ENCODE measurements at places on chromosomes 12 and 14.

- DNase-seq: no peak
These were observed 671.2 kb downstream of the LRFN5 start for GRCh38 chr14:42277840-42278239.

DNA sequence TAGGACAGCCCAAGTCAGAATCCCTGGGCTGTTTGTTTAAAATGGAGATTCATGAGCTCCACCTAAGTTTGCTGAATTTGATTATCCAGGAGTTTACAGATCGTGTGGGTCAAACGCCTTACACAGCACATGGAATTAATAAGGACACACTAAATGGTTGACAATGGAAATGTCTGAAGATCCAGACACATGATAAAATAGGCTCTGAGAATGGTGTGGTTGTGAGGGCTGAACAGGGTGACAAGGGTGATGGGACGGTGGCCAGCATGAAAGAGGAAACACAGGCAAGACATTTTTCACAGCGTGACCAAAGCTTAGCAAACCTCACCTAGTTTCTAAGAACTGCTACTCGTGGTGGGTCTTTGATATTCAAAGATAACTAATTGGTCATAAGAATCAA, 12.5 kb downstream of the VWF start:
- DNase-seq: no peak

DNA sequence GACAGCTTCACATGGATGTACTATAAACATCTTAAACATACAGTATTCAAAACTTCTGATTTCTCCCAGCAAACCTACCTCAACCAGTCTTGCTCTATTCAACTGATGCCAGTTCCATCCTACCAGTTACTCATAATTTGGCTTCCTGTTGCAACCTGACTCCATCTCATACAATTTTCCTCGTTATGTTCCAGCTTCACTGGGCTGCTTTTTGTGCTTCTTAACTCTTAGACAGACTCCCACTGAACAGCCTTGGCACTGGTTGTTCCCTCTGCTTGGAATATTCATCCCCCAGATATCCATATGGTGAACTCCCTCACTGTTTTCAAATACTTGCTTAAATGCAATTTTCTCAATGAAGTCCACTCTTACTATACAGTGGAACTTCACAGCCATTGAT, 249.2 kb downstream of the AEBP2 start:
- no peak for DNase-seq

DNA sequence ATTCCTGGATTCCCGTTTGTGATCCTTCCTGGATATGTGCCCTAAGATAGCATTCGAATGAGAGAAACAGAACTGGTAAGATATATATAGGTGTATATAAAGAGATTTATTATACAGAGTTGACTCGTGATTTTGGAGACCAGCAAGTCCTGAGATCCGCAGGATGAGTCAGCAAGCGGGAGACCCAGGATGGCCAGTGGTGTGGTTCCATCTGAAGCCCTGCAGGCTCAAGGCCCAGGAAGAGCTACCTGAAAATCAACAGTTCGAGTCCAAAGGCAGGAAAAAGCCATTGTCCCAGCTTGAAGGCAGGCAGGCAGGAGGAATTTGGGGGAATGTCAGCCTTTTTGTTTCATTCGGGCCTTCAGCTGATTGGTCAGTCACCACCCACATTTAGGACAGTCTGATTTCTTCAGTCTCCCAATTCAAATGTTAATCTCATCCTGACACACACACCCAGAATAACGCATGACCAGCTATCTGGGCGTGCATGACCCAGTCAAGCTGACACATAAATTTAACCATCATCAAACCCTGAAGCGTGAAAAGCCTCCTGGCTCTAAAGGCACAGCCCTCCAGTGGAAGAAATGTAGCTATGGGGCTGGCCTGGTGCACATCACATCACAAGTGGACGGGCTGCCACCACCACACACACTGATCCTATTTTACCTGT, 44.3 kb downstream of the TUNAR start:
- DNase-seq: no peak

GRCh38 chr12:82565966-82566365, 120.7 kb upstream of the TMTC2 start:
- DNase-seq: no peak

- no peak for DNase-seq
These were observed 34.2 kb downstream of the BICD1 start for GRCh38 chr12:32140877-32141276.

DNA sequence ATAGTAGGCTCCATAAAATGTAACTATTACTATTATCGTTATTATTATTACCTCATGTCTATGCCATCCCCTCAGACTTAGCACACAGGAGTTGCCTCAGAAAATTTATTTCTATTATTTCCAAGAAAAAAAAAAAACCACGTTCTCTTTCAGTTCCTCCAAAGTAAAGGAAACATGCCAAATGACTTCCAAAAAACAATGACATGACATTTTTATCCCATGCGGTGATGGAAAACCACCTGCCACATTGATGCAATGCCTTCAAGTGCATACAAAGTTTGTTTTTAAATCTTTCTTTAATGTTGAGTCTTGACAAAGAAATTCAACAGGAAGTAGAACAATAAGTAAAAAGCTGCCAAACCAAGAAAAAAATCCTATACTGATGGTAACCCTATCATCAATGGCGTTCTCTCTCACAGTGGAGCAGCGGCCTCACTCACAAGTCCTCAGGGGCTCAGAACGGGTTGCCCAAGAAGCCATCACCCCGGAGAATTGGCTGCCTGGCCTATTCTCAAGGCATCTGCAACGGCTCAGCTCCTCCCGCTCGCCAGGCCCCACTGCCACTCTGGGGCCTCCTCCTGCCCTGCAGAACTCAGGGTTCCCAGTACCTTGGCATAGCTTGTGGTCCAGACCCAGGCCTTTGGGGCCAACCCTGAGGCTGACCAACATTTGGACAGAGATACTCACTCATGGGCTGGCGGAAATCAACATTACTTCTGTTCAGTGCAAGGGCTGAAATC, 51.9 kb downstream of the SERPINA3 start:
- no peak for DNase-seq

GRCh38 chr12:114096461-114096860, 130.3 kb upstream of the RBM19 start:
- DNase-seq: no peak

- no peak for DNase-seq
These were observed 2.5 kb downstream of the SSPN start for GRCh38 chr12:26197832-26198231.

GRCh38 chr14:37203423-37203822, 5.7 kb downstream of the MIPOL1 start:
- no peak for DNase-seq

DNA sequence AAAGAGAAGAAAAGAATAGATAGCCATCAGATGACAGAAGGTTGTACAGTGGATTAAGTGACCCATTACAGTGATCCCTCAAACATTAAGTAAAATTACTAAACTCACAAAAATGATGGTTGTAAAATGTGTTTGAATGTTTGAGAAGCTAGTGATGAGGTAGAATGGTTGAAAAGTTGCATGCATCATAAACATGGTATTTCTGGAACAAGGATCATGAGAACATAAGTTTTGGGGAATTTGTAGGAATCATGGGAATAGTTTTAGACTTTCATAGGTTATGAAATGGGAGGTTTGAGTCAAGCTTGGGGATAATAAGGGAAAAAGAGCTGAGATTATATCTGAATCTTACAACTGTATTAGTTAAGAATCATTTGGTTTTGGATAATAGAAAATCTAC, 34.1 kb upstream of the NEDD1 start:
- no peak for DNase-seq

DNA sequence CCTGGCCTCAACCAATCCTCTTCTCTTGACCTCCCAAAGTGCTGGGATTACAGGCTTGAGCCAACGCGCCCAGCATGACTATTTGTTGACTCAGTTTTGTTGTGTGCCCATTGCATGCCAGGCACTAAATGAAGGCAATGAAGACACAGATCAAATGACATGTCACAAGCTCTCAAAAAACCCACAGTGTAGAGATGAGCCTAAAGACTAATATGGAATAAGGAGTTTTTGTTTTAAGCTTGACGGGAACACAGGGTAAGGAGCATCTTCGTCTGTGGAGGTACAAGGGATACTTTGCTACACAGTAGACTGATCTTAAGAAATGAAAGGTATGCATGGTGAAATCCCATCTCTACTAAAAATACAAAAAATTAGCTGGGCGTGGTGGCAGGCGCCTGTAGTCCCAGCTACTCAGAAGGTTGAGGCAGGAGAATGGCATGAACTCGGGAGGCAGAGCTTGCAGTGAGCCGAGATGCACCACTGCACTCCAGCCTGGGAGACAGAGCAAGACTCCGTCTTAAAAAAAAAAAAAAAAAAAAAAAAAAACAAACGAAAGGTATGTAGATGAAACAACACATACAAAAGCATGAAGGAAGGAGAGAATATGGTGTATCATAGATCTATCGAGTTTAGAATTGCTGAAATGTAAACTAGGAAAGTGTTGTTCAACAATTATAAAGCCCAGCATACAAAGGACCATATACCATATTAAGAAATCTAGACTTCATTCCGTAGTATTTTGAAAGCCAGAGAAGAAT, 122.1 kb upstream of the PTPRB start:
- DNase-seq: no peak

DNA sequence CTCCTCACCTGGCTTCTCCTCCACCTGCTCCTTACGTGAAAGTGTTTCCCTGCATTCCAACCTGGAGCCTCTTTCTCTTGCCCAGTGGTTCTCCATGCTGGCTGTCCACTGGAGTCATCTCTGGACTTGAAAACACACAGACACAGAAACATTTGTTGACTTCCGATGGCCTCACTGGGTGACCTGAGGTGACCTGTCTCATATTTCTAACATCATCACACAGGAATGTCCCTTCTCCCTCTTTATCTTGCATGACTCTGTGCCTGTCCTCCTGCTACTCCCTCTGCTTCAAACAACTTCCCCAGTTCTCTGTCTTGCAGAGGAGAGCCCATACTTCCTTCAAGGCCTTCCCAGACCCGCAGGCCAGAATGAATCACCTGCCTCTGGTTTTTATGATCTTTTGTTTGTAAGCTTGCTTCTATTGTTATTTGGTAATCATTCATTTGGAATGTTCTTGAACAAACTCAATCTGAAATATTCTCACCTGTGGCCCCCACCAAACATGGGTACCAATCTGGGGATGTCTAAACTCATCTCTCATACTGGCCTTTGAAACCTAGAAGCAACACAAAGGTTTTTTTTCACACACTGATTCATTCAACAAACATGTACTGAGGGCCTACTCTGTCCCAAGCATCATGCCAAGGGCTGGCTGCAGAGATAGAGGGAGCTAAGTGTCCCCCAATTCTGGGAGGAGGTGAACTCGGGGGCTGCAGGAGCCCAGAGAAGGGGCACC, 9.7 kb upstream of the RIN3 start:
- DNase-seq: no peak

- DNase-seq: no peak
These were observed 1.0 kb downstream of the ZDHHC22 start for GRCh38 chr14:77140359-77141213.

- DNase-seq: no peak
These were observed 77.7 kb downstream of the MAP1LC3B2 start for GRCh38 chr12:116636608-116637519.

GRCh38 chr14:44763356-44763755, 198.4 kb downstream of the KLHL28 start:
- no peak for DNase-seq

GRCh38 chr12:34106172-34106571, 83.9 kb downstream of the ALG10 start:
- DNase-seq: no peak

- DNase-seq: no peak
These were observed 29.3 kb downstream of the CD9 start for GRCh38 chr12:6229224-6230218.

DNA sequence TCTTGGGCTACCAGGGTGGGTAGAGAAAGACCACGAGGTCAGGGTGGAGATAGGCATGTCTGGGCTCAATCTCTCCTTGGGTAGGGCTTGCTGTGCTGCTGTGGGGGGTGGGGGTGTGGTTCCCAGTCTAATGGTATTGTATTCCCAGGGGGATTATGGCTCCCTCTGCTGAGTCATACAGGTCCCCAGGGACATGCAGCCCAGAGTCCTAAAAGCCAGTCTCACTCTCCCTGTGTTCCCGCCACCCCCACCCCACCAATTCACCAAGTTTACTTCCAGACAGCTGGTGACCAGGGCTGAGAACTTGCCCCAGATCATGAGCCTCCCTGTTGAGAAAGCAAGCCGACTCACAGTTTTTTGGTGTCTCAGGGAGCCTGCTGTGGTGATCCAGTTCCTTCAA, 367.6 kb downstream of the C12orf75 start:
- no peak for DNase-seq

- DNase-seq: no peak
These were observed 133.8 kb upstream of the NUDT4 start for GRCh38 chr12:93243689-93244513.

DNA sequence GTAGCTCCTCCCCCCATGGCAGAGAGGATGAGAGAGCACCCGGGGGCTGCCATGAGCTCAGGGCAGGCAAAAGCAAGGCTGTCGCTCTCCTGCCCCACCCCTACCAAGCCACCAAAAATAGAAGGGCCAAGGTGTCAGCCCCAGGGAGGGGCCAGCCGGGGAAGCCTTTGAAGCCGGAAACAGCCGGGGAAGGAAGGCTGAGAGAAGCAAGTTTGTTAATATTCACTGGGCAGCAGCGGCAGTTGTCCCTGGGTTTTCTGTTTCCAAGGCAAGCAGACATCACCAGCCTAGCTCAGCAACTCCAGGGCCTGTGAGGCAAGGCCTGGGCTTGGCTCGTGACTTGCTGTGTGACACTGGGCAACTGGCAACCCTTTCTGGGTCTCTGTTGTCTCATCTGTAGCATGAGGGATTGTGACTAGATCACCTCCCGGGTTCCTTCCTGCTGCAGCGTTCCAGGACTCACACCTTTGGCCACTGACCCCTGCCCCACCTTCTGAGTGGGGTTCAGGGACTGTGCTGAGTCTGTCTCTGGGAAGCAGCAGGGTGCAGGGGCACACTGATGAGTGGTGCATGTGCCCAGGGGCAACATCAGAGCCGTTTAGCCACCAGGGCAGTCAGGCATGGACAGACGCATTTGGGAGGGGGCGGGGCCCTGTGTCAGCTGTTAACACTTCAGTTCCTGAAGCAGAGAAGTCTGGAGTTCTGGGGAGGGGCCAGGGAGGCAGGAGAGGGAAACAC, 24.3 kb downstream of the SYNDIG1L start:
- DNase-seq: peak; percentile 69

DNA sequence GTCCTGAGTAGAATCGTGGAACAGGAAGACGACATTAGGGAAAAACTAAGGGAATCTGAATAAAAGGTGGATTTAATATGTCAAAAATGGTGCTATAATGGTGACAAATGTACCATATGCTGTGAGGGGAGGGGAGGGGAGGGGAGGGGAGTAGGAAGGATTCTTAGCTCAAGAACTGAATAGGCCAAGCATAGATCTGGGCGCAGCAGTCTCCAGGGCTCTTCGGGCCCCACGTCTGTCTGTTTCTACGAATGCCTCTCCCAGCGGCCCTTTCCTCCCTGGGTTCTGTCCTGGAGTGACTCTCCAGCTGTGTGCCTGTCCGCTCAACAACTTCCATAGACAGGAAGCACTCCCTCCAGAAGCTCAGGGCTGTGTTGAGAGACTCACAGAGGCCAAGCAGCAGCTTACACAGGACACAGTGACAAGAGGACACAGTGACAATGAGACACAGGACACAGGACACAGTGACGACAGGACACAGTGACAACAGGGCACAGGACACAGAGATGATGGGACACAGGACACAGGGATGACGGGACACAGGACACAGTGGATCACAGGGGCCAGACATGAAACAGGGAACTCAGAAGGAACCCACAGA, 42.4 kb upstream of the PPP2R5C start:
- DNase-seq: no peak

All from naive thymus-derived CD8-positive, alpha-beta T cell (primary cell).